MCF 10A (cell line): ENCODE measurements at places on chromosomes 16 and 17. TPM values are rescaled to one million over a fixed set of nuclear protein-coding genes. Genes with fewer than 3 reads are reported as not detected.
A peak's percentile ranks its signal among the peaks of the same experiment; 100 is the strongest.

DNA sequence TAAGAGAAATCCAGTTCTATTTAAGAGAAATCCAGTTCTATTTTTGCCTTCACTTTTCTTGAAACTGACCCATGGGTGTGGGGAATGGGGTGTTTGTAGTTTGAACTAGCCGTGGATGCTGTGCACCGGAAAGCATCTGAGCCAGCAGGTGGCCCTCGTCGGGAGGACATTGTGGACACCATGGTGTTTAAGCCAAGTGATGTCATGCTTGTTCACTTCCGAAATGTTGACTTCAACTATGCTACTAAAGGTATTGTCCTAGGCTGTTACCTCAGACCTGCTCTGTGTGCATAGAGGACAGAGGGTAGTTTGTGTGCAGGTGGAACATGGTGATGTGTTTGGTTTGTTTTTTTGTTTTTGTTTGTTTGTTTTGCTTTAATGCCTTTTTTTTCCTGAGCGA lies 3.3 kb downstream of the ATXN2L start:
- H3K4me1 ChIP-seq, result peaks cover 23% of the 10 kb centered on the region
- H3K36me3 ChIP-seq, result peaks cover 66% of the 10 kb centered on the region
- H3K27ac ChIP-seq, result peak overlapping the region; percentile 63

GRCh38 chr17:67902511-67903231 lies 77.4 kb downstream of the BPTF start:
- DNase-seq, result no peak
- H3K4me1 ChIP-seq, result no peaks in the 10 kb centered on the region
- H3K27me3 ChIP-seq, result no peaks in the 10 kb centered on the region
- H3K4me3 ChIP-seq, result no peak overlapping the region
- no peak overlapping the region for H3K27ac ChIP-seq

DNA sequence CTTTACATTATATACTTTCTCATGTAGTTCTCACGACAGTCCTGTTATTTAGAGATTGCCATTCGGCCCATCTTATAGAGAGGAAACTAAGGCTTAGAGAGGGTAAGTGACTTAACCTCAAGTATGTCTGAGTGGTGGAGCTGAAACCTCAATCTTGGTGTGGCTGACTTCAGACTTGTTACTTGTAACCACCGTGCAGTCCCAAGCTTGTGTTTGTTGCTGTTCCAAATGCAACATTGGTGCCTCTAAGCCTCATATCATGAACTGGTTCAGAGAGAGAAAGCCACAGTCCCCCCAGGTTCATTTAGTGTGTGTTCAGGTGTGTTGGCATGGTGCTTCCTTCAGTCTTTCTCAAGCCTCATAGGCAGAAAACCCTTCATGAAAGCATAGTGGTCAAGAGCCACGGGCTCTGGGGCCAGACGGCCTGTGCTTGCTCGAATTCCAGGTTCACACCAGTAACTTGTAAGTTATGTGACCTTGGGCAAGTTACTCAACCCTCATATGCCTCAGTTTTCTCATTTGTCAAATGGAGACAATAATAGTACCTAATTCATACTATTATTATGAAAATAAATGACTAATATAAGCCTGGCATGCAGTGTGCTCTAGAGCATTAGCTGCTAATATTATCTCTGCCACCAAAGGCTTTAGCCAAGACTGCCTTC lies 39.9 kb downstream of the CDH1 start:
- DNase-seq, result no peak
- peaks cover 11% of the 10 kb centered on the region for H3K36me3 ChIP-seq

DNA sequence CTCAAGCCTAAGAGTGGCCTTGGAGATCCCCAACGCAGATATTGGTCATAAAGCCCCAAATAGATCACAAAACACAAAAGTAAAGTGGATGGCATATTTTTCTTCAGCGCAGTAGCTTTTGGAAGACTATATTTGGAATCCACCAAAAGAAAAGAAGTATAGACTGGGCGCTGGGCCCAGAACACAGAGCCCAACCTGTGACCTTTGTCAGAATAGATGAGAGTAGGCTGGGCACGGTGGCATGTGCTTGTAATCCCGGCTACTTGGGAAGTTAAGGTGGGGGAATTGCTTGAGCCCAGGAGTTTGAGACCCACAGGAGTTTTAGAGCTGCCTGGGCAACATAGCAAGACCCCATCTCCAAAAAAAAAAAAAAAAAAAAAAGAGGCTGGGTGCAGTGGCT lies 14.6 kb downstream of the SCIMP start:
- no peak overlapping the region for H3K27ac ChIP-seq
- no peaks in the 10 kb centered on the region for H3K27me3 ChIP-seq

DNA sequence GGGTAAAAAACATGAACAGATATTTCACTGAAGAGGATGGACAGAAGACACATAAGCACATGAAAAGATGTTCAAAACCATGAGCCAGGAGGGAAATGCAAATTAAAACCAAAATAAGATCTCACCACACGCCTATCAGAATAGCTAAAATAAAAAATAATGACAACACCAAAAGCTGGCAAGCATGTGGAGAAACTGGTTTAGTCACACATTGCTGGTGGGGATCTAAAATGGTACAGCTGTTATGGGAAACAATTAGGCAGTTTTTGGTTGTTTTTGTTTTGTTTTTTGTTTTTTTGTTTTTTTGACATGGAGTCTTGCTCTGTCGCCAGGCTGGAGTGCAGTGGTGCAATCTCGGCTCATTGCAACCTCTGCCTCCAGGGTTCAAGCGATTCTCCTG lies 44.7 kb upstream of the TEKT3 start:
- DNase-seq, result no peak
- H3K27ac ChIP-seq, result no peak overlapping the region
- H3K4me1 ChIP-seq, result peaks cover 4% of the 10 kb centered on the region
- peaks cover 11% of the 10 kb centered on the region for H3K36me3 ChIP-seq

DNA sequence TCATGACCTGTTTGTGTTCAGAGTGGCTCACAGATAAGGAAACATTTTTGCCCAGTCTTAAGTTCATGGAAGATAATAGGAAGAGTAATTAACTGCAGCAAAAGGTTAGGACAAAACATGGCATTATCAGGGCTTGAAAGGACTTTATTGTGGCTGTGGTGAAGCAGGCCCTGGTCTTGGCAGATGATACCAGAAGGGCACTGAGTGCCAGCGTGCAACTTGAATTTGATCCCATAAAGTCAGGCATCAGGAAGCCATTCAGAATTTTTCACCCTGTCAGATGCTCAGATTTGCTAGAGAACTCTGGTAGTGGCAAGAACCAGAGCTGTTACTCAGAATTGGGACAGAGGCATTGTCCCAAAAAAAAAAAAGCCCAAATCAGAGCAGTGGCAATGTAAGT lies 11.2 kb upstream of the COG7 start:
- peaks cover 28% of the 10 kb centered on the region for H3K36me3 ChIP-seq
- DNase-seq, result no peak
- peaks cover 8% of the 10 kb centered on the region for H3K4me1 ChIP-seq
- no peak overlapping the region for H3K4me3 ChIP-seq
- no peaks in the 10 kb centered on the region for H3K27me3 ChIP-seq
- H3K27ac ChIP-seq, result no peak overlapping the region

DNA sequence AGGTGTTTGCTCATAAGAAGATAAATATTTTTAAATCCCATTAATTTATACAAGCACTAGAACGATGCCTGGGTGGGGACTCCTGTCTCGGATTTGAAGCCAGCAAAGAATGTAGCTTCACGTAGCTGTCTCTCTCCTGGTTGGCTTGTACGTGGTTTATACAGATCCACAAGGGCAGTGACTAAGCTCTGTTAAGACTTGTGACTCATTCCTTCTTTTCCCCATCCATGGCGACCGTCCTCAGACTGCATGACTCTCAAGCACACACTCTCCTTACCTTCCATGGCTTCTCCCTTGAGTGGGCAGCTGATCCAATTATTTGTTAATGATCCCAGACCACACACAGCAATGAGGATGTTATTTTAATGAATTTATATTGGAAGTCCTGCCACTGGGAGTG lies 679.7 kb upstream of the SOX9 start:
- peaks cover 51% of the 10 kb centered on the region for H3K4me1 ChIP-seq
- H3K36me3 ChIP-seq, result no peaks in the 10 kb centered on the region
- no peak overlapping the region for H3K4me3 ChIP-seq
- H3K27ac ChIP-seq, result peak overlapping the region; percentile 82
- no peaks in the 10 kb centered on the region for H3K27me3 ChIP-seq
- DNase-seq, result peak; percentile 86

DNA sequence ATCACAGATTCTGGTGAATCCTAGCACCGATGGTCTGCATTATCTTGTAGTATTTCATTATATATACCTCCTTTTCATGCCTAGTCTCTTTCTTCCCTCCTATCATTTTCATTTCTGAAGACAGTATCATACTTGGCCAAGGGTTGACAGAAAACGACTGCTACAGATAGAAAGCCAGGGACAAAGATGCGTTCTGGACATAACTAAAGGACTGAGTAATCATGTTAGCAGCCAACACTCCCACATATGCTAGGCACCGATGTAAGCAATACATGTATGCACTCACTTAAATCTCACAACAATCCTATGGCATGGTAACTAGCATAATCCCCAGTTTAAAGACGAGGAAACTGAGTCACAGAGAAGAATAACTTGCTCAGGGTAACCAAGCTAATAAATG lies 22.9 kb downstream of the RDM1 start:
- no peak overlapping the region for H3K27ac ChIP-seq
- H3K36me3 ChIP-seq, result no peaks in the 10 kb centered on the region
- no peaks in the 10 kb centered on the region for H3K4me1 ChIP-seq
- H3K4me3 ChIP-seq, result no peak overlapping the region
- H3K27me3 ChIP-seq, result peaks cover 11% of the 10 kb centered on the region

GRCh38 chr16:59205403-59205802 lies 471.3 kb upstream of the GOT2 start:
- H3K36me3 ChIP-seq, result no peaks in the 10 kb centered on the region
- H3K4me3 ChIP-seq, result no peak overlapping the region

DNA sequence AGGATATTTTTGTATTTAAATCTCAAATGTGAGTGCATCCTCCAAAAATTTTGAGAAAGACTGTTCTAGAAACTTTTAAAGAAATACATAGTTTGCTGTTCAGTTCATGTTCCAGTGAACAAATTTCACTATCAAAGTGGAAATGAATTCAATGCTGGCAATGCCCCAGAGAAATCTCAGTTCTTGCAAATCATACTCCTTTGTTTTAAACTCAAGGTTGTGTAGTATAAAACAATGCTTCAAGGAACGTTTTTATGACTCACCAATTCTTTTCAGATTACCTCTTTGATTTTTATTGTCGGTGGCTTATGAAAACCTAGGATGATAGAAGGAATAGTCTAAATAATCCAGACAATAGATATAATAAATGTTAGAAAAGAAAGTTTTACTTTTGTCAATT lies 17.6 kb downstream of the LPCAT2 start:
- DNase-seq, result peak; percentile 38
- H3K27ac ChIP-seq, result peak overlapping the region; percentile 36
- no peaks in the 10 kb centered on the region for H3K27me3 ChIP-seq
- H3K36me3 ChIP-seq, result no peaks in the 10 kb centered on the region

DNA sequence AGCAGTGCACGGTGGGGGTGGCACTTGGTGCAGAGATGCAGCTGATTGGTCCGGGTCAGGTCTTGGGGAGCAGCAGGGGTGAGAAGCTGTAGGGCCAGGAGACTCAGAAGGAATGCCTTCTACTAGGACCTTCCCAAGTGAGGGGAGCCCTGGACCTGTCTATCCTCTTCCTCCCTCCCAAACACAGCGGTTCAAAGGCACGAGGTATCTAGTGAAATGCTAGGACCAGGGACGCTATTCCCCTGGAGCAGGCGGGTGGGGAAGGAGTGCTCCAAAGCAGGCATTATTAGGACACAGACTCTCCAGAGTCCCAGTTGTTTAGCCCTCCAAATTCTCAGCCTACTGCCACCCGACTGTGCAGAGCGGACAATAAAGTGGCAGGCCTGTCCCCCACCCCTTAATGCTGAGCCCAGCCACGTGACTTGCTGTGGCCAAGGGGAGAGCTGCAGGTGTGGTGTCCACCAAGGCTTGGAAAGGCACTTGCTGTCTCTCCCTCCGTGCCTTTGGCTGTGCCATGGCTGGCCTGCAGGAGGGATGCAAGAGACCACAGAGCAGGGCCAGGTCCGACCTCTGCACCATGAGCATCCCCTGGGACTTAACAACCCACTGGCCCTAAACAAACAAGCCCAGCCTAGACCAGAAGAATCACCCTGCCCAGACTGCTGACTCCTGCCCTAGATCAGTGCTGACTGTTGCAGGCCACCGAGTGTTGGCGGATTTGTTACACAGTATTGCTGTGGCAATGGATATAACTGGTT lies 97.2 kb downstream of the TBC1D16 start:
- peaks cover 43% of the 10 kb centered on the region for H3K36me3 ChIP-seq
- no peak overlapping the region for H3K27ac ChIP-seq
- H3K4me1 ChIP-seq, result peaks cover 8% of the 10 kb centered on the region

- H3K27ac ChIP-seq, result peak overlapping the region; percentile 85
- H3K36me3 ChIP-seq, result peaks cover 25% of the 10 kb centered on the region
- H3K27me3 ChIP-seq, result no peaks in the 10 kb centered on the region
- H3K4me1 ChIP-seq, result peaks cover 48% of the 10 kb centered on the region
- H3K4me3 ChIP-seq, result peak overlapping the region; percentile 47
Measured at GRCh38 chr16:57192720-57193486, 6.8 kb downstream of the RSPRY1 start.

- H3K4me1 ChIP-seq, result no peaks in the 10 kb centered on the region
- H3K27me3 ChIP-seq, result no peaks in the 10 kb centered on the region
- peak; percentile 3 for DNase-seq
- no peaks in the 10 kb centered on the region for H3K36me3 ChIP-seq
- no peak overlapping the region for H3K27ac ChIP-seq
Measured at GRCh38 chr17:14245002-14245401, 8.3 kb upstream of the CDRT15 start.

DNA sequence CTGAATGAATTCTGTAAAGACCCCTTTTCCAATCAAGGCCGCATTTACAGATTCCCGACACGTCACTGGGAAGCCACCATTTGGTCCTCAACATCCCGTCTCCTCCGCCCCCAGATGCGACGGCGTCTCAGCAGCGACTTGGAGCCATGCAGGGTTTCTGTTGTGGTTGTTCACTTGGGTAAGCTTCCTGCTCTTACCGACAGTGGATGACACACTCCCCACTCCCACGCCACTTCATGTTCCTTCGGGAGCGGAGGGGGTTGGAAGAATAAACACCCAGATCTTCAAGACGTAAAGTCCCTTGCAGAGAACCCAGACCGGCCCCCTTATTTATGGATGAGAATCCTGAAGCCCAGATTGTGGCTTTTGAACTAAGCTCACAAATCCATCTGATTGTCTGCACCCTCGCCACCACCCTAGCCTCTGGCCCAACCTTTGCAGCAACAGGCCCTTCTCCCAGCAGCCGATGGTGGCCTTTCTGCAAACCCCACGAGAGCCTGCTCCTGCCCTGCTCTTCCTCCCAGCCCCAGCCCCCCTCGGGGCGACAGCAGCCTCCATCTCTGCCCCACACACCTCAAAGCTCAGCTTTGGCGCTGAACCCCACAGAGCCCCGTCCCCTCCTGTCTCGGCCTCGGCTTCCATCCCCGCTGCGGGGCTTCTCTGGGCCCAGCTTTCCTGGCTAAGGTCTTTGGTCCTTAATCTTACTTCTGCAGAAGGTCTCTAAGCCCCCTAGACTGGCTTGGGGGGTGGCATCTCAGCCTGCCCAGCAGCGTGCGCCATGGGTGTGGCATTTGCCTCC lies 19.0 kb upstream of the OSGIN1 start:
- H3K4me1 ChIP-seq, result no peaks in the 10 kb centered on the region
- no peaks in the 10 kb centered on the region for H3K36me3 ChIP-seq
- no peak overlapping the region for H3K4me3 ChIP-seq
- H3K27me3 ChIP-seq, result peaks cover 16% of the 10 kb centered on the region

Gene NR1D1
- 7.5 and 8.8 TPM in 2 replicates for total RNA-seq

Gene HIGD1B
- total RNA-seq, result not detected in 2 replicates

Gene DUSP14
- 31.7 and 39.4 TPM in 2 replicates for total RNA-seq

Gene AOC2
- 2.6 and 2.9 TPM in 2 replicates for total RNA-seq

Gene IL21R
- 0.15 and 0.21 TPM in 2 replicates for total RNA-seq

Gene LRRC75A
- total RNA-seq, result 0.29 and 0.30 TPM in 2 replicates
